ENCODE measurements at places on chromosomes 5 and 9. TPM values are rescaled to one million over a fixed set of nuclear protein-coding genes. Genes with fewer than 3 reads are reported as not detected.

- no peak for DNase-seq
Observed at GRCh38 chr5:17732351-17732923, 98.2 kb downstream of the TAF11L14 start.

GRCh38 chr5:158899211-158899610 is 200.5 kb downstream of the EBF1 start:
- no peak for DNase-seq

GRCh38 chr9:129336601-129337331 is 158.7 kb upstream of the IER5L start:
- no peak for DNase-seq

GRCh38 chr5:149826574-149826973 is 96.5 kb downstream of the PPARGC1B start:
- DNase-seq = no peak

- DNase-seq = no peak
Observed at GRCh38 chr5:122533825-122534224, 221.8 kb downstream of the SNCAIP start.

- DNase-seq = no peak
Observed at GRCh38 chr9:93577975-93578682, 1.7 kb downstream of the PHF2 start.

- DNase-seq = no peak
Observed at GRCh38 chr5:153490118-153491037, at the start of gene GRIA1. Gene GRIA1 (plus strand): TSS chr5:153490670.

The LMBRD2 gene
- 8.5 TPM for total RNA-seq

The SLCO6A1 gene
- total RNA-seq = not detected
